ENCODE measurements at places on chromosomes 11 and 22.

DNA sequence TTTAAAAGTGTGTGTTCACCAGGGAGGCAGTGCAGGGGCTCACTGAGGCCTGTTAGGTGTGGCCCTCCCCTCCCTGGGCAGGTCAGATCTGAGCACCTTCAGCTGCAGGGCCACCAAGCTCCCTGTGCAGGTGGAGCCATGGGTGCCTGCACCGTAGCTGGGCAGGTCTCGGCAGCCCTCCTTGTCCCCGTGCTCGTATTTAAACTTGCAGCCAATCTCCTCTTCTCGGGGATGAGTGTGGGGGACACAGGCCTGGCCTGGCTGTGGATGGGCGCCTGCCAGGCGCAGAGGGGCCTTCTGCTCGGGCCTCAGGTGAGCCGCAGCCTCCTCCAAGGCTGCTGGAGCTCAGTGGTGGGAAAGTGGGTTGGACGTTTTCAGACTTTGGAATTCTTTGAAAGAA, 19.1 kb downstream of the PHRF1 start:
- no peak for DNase-seq

DNA sequence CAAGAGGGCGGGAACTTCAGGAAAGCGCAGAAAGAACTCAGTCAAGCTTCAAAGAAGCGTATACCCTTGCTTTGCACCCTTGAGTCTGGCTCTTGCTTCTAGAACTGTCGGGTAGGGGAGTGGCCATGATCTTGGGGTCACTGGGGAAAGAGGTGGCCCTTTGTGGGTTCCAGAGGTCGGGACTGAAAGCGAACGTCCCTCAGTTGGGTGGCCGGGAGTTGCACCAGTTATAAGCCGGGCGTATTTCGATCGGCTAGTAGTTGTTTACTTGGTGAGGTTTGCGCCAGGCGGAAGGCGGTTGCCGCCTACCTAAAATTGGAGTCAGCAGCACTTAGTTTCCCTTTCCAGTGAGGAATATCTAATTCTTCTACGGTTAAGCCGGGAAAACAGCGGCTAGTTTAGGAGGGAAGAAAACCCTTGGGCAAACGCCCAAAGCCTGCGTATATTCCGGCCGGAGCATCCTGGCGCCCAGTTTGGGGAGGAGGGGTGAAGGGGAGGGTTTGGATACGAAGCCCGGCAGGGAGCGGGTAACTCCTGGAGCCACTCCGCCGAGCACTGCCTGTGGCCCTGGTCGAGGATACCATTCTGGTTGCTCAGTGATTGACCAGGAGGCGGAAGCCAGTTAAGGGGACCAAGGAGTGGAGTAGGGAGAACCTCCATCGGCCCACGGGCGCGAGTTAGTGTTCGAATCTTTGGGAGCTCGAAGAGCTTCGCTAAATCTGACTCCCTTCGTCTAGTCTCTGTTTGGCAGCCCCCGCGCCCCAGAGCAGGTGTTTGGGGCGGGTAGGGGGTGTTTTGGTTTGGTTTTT, 807 bp upstream of the WT1 start:
- DNase-seq: no peak

GRCh38 chr11:124440608-124441007, 4.9 kb downstream of the OR8B8 start:
- DNase-seq: no peak

DNA sequence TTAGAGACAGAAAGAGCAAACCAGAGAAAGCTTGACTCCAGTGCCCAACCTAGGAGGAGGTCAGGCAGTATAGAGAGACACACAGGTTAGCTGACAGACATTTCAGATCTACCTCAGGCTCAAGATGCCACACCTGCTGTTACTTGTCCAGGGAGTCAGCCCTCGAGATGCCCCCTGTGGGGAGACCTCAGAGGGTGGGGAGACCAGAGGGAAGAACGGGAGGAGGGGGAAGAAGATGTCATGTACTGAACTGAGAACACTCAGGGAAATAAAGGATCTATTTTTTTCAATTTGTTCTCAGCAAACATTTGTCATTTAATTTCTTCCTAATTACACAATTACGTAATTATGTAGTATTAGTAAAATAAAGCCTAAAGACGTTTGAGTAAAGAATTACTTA, 196.3 kb upstream of the CADM1 start:
- no peak for DNase-seq

DNA sequence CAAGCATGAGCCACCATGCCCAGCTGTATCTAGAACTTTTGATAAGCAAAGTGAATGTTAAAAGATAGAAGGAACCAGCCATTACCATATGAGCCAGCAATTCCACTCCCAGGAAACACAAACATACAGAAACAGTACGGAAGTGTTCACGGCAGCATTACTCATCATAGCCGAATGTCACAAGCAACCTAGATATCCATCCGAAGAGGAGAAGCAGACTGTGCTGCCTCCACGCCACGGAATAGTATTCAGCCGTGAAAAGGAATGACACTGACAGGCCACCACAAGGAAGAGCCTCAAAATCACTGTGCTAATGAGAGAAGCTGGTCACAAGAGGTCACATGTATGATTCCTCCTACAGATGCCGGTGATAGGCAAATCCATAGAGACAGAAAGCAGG, 17.6 kb upstream of the MGAT3 start:
- DNase-seq: no peak

DNA sequence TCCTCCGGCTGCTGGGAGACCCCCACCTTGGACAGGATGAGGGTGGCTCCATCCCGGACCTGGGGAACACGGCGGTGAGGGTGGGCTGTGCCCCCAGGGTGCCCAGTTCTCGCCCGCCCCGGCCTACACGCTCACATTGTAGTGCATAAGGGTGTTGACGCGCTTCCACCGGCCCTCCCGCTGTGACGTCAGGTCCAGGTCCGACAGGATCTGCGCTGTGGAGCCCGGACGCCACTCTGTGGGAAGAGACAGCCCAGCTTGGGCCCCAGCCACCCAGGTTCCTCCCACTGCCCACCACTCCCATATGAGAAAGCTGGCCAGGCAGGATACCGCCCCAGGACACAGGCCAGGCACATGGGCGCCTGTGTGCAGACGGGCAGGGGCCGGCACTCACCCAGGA, 8.3 kb upstream of the MAPK11 start:
- DNase-seq: no peak

- DNase-seq: no peak
These were observed 605.0 kb upstream of the CADM1 start for GRCh38 chr11:116109228-116109627.

DNA sequence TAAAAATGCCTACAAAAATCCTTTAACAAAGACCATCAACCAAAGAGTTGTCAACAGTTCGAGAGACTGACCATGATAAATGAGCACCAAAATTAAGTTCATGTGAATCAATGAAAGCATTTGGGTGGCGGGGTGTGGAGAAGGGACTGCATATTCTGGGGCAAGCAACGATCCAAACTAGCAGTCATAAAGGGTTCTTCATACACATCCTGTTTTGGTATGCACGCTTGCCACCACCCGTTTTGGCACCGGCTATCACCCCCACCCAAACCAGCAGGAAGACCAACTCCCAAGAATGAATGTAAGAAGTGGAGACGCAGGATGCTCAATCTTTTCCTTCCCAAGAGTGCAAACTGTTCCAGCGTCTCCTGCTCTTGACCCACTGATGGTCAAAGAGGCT, 80.8 kb downstream of the SGSM3 start:
- no peak for DNase-seq

Data from stimulated activated CD4-positive, alpha-beta T cell treated with anti-CD3 and anti-CD28 coated beads, Interleukin-4, amount 100 ng/mL, for 48 hours (primary cell).